ENCODE measurements at places on chromosomes 5 and 9. TPM values are rescaled to one million over a fixed set of nuclear protein-coding genes. Genes with fewer than 3 reads are reported as not detected.

FCHO2 gene
- total RNA-seq: 13.9 TPM

ISL1 gene
- total RNA-seq: not detected

DPP7 gene
- total RNA-seq: 67.8 TPM

FSTL4 gene
- total RNA-seq: not detected

RC3H2 gene
- total RNA-seq: 21.9 TPM

INSL4 gene
- not detected for total RNA-seq

FLT4 gene
- 0.09 TPM for total RNA-seq

Measured in bronchial smooth muscle cell (primary cell).